ENCODE measurements at places on chromosomes 16 and 17.
A peak's percentile ranks its signal among the peaks of the same experiment; 100 is the strongest.

DNA sequence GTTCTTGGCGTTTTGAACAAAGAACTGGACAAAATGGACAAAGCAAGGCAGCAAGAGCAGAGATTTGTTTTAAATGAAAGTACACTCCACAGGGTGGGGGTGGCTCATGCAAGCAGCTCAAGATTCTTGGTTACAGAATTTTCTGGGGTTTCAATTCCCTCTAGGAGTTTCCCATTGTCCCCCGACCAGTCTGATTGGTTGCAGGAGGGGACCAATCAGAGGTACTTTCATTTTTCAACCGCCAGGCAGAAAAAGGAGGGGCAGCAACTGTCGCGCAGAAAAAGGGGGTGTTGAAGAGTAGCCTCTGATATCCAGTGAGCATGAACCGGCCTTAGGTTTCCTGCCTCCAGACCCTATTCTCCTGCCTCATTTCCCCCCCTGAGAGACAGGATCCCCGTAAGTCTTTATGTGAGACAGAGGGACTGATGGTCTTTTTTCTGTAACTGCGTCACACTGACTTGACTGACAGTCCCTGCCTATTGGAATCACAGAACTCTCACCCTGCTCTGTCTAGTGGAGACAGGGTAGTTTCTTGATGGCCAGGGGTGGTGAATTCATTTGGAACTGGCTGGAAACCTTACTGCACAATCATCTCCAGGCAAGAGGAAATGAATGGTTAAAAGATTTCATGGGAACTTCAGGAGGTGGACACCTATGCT, 59.4 kb upstream of the ALOX12 start:
- no peak for DNase-seq

- DNase-seq, result no peak
Measured at GRCh38 chr17:29190592-29191207, 10.5 kb upstream of the MYO18A start.

- no peak for DNase-seq
Measured at GRCh38 chr16:21523411-21524067, 75.8 kb upstream of the METTL9 start.

- DNase-seq, result no peak
Measured at GRCh38 chr17:75442168-75443103, 14.0 kb upstream of the TMEM94 start.

DNA sequence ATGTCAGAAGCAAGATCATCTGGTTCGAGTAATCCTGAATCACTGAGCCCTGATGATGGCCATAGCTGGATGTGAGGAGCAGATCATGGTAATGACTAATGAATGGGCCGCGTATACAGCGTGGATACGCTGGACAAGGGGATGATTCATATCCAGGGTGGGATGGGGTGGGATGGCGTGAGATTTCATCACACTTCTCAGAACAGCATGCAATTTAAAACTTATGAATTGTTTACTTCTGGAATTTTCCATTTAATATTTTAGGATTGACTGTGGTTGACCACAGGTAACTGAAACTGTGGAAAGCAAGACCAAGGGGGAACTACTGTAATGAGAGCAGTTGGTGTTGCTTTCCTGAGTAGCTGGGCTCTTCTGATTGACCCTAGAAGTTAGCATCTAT, 225.5 kb downstream of the STX8 start:
- peak; percentile 80 for DNase-seq

GRCh38 chr17:51056813-51057510, 63.7 kb downstream of the SPAG9 start:
- peak; percentile 91 for DNase-seq

DNA sequence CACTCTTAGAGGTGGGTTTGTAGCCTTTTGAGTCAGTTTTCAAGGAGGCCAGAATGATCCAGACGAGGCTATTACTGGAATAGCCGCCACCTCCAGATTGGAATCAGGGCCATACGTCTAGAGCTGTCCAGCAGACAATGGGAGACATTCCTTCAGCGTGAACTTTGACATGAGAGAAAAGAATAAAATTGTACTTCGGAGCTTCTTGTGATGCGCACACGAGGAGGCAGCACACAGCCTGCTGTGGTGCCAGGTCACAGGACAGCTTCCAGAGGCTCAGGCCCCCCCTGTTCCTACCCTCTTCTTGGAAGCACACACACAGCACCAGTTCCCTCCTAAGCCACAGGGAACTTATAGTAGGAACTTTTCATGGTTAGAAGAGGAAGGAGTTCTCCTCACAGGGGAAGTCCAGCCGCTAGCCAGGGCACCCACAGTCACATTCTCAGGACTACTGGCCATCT, 81.0 kb downstream of the VPS53 start:
- DNase-seq, result no peak

DNA sequence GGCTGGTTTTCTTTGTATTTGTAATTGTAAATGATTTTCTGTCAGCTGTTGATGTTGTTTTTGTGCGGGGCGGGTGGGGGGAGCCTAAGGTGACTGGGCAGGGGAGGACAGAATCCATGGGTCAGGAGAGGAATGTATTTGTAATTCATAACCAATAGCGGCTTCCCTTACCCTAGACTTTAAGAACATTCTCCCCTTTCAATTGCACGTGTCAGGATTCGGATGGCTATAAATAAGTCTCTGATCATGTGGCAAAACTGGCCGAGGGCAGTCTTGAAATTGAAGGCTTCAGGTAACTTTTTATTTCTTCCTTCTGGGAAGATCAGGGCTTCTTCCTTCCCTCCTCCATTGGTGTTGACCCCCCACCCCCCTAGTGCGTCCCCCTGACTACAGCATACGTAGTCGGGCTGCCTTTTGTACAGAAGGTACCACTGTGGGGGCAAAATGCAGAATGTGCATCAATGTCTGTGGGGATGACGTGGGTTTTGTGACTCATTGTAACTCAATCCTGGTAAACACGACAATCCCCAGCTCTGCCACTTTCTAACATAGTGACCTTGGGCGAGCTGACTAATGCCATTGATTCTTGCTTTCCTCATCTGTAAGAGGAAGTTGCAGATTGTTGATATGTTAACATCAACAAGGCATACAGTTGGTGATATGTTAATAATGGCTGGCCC, 16.2 kb downstream of the MARCHF10 start:
- peak; percentile 93 for DNase-seq

GRCh38 chr16:28139530-28139929, 72.2 kb downstream of the XPO6 start:
- no peak for DNase-seq

DNA sequence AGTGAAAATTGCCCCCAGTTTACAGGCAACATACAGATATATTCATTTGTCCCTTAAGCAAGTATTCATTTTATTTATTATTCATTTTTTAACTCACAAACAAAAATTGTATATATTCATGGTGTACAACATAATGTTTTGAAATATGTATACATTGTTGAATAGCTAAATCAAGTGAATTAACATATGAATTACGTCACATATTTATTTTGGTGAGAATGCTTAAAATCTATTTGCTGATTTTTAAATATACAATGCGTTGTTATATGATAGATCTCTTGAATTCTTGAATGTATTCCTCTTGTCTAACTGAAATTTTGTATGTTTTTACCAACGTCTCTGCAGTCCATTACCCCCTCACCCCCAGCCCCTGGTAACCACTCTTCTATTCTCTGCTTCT, 63.4 kb upstream of the CDH13 start:
- no peak for DNase-seq

GRCh38 chr16:89135971-89136765, 35.4 kb upstream of the CDH15 start:
- no peak for DNase-seq

GRCh38 chr16:72050769-72051464, 3.4 kb upstream of the HP start:
- DNase-seq, result no peak

- no peak for DNase-seq
Measured at GRCh38 chr17:16189791-16190348, 25.5 kb downstream of the NCOR1 start.

GRCh38 chr17:29140631-29141513, 39.3 kb downstream of the MYO18A start:
- DNase-seq, result no peak

- no peak for DNase-seq
Measured at GRCh38 chr16:89828199-89828869, at the start of gene SPIRE2. Gene SPIRE2 (plus strand): TSS chr16:89828475. CDS start chr16:89828551, 76 bp downstream.

GRCh38 chr17:78999056-78999768, 10.4 kb downstream of the CANT1 start:
- DNase-seq, result no peak

DNA sequence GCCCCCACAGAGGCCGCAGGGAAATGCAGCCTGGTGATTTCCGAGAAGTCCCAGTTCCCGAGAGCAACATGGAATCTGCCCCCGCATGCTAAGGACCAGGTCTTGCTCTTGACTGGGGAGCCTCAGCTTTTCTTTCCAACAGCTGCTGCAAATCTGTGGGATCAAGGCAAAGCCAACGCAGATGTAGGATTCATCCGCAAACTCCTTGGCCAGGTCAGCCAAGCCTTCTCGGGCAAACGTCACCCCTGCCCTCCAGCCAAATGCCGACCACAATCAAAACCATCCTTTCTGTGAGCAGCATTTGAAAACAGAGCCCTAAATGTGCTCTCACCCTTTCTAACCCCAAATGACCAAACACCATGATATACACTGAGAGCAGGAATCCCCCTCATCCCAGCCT, 54.0 kb downstream of the MRM3 start:
- no peak for DNase-seq

GRCh38 chr17:1640329-1641064, 5.0 kb downstream of the SCARF1 start:
- DNase-seq, result no peak

DNA sequence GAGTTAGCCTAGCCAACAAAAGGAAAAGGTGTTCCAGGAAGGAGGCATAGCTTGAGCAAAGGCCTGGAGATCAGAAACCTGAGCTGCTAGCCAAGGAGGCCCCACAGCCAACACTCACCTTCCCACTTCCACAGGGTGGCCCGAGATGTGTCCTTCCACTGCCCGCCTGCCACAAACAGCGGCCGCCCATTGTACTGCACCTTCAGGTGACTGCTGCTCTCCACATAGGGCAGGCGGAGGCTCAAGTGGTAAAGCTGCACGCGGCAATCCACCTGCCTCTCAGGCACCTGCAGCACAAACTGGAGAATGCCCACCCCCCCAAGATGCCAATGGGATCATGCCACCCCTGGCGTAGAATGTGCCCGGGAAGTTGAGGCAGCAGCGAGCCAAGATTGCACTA, 111.5 kb downstream of the RMI2 start:
- DNase-seq, result no peak

Measured in AG04449 (cell line).